ENCODE measurements at places on chromosomes 1 and 21. TPM values are rescaled to one million over a fixed set of nuclear protein-coding genes. Genes with fewer than 3 reads are reported as not detected.

The WNT2B gene
- 15.4 TPM for total RNA-seq

The TPTE gene
- total RNA-seq: not detected

DNA sequence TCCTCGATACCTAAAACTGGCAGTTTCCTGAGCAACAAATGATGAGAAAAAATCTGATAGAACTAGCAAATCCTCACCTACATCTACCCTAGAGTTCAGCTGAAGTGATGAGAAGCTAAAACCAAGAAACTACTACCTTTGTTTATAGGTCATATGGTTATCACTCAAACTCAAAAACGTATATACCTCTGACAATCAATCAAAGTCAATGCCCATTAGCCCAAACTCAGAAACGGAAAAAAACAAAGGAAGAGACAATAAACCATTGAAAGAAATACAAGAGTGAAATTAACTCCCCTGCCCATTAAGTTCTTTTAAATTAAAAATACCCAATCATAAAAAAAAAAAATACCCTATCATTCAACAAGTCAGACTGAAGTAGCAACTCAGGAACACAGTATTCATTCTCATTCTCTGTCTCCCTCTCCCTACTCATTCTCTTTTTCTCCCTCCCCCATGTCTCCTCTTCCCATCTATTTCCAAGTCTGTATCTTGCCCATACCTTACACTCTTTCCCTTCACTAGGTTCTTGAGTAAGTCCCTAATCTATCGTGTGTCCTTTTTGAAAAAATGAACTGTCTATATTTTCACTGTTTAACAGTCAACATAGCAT is 6.8 kb downstream of the CDC42BPA start:
- no peak for DNase-seq
- no peaks in the 10 kb centered on the region for H3K36me3 ChIP-seq
- H3K4me1 ChIP-seq: peaks cover 18% of the 10 kb centered on the region
- H3K4me3 ChIP-seq: no peak overlapping the region
- H3K27me3 ChIP-seq: no peaks in the 10 kb centered on the region
- no peak overlapping the region for H3K27ac ChIP-seq

DNA sequence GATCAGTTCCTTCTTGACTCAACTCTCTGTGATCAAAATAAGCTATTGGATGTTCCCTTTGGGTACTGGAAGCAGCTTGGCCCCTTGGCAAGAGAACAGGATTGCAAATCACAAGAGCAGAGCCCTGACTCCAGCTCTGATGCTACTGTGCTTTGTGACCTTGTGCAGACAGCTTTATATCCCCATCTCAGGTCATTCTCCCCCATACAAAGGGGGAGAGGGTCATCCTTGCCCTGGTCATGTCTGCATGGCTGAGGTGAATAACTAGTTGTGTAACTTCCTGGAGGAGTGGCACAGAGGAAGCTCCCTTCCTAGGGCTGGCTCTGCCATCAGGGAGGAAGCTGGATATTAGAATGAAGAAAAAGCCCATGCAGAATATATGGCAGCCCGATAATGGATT is 142.9 kb downstream of the DHRS3 start:
- no peaks in the 10 kb centered on the region for H3K27me3 ChIP-seq
- peaks cover 47% of the 10 kb centered on the region for H3K4me1 ChIP-seq
- DNase-seq: no peak
- peak overlapping the region; percentile 52 for H3K27ac ChIP-seq
- no peak overlapping the region for H3K4me3 ChIP-seq

DNA sequence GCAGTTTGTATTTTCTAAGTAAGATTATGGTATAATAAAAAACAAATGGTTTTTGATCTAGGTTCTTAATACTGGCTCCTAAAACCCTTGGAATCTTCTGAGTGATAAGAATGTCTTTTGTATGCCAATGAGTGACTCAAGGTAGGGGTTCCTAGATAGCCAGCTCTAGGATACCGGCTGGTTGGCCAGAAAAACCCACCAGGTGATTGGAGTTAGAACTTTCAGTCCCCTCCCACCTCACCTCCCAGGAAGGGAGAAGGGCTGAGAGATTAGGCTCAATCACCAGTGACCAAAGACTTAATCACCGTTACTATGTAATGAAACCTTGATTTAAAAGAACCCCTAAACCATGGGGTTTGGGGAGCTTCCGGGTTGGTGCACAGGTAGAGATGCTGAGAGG is 8.7 kb upstream of the BRDT start:
- H3K4me3 ChIP-seq: no peak overlapping the region
- DNase-seq: no peak
- no peak overlapping the region for H3K27ac ChIP-seq
- no peaks in the 10 kb centered on the region for H3K27me3 ChIP-seq
- H3K4me1 ChIP-seq: no peaks in the 10 kb centered on the region

Measured in thoracic aorta (tissue), 2 donors.